ENCODE measurements at places on chromosomes 3 and 15.

- DNase-seq, result peak; percentile 14
These were observed 3.6 kb downstream of the LSAMP start for GRCh38 chr3:116441652-116442051.

DNA sequence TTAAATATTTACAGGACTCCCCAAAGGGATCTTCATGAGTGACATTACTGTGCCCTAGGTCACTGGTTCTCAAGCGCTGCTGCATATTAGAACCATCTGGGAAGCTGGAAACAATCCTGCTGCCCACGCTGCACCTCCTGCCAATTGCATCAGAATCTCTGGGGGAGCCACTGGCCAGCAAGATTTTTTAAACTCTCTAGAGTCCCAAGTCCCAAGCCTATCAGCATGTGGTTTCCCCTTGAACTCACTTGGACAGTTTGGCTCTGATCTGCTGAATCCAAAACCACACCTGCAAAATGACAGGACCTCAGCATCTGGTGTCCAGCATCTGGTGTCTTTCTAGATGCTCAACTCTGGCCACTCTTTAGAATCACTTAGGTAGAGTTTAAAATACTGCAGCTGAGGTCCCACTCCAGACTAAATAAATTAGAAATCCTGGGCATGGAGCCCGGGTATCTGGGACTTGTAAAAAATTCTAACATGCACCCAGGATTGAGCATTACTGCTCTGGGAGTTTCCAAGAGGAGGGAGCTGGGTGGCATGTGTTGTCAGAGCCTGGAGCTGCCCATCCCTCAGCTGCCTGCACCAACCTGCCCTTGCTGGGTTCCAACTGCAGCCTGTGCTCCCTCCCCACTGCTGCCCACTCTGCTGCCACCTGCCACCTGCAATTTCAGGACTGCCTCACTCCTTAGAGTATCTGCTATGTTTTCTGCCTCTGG lies 311.3 kb downstream of the SLC9A9 start:
- DNase-seq, result no peak

GRCh38 chr15:68430471-68431036 lies 1.4 kb downstream of the ITGA11 start:
- DNase-seq, result no peak

DNA sequence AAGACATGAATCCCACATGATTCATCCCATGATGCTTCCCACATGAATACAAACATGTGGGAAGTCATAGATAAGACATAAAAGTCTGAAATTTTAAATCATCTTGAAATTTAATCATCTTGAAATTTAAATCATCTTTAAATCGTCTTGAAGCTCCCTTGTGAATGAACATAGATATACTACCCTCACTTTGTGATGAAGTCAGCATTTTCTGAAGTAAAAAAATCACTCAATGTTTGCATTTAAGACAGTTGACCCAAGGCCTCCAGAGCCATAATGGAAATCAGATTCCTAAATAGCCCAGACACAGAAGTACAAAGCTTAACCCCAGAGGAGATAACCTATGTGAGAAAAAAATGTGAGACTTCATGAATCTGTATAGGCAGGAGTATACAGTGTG lies 279.4 kb downstream of the ZBBX start:
- no peak for DNase-seq

GRCh38 chr3:109882144-109882543 lies 544.8 kb upstream of the DPPA4 start:
- no peak for DNase-seq

DNA sequence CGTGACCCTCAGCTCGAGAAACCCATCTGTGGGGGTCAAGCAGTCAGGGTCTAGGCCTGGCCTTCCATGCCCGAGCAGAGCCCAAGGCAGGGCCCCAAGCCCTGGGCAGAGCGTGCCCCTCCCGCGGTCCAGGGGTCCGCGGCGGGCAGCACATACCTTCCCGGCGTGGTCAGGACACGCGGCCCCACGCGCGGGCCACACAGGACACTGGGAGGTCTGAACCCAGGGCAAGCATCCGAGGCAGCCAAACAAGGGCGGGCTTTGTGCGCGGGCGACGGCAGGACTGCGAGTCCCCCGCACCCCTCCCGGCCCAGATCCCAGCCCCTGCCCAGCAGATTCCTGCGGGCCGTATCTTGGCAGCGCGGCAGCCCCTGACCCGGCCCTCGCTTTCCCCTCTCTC lies 61.6 kb upstream of the ACAN start:
- DNase-seq, result no peak

GRCh38 chr3:36461597-36461996 lies 81.3 kb downstream of the STAC start:
- no peak for DNase-seq

- no peak for DNase-seq
These were observed 128.3 kb downstream of the SMAD6 start for GRCh38 chr15:66830358-66830757.

DNA sequence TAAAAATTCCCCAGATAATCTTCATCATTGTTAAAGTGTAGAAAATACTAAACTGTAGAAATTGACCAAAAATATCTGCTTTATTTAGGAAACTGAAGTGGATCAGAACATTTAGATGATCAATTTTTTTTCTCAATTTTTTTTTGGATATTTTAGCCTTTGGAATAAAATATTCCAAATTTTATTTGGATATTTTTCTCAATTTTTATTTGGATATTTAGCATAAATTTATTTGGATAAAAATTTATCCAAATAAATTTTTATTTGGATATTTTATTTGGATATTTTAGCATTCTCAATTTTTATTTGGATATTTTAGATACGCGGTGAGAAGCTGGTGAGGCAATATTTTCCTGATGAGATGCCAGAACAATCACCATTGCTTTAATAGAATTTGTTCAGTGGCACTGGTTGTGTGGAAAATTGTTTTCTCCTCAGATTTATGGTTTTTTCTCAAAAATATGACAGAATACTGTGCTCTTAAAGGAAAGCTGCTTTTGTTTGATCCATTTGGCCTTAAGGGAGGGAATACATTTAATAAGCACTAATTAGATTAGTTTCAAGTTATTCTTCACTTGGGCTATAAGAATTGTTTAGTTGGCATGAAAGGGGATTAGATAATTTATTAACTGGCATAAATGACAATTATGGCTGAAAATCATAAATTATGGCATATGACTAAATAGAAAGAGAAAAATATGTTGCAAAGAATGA lies 470.1 kb downstream of the MFSD1 start:
- DNase-seq, result no peak

GRCh38 chr15:58962662-58963565 lies 24.5 kb upstream of the RNF111 start:
- DNase-seq, result no peak

DNA sequence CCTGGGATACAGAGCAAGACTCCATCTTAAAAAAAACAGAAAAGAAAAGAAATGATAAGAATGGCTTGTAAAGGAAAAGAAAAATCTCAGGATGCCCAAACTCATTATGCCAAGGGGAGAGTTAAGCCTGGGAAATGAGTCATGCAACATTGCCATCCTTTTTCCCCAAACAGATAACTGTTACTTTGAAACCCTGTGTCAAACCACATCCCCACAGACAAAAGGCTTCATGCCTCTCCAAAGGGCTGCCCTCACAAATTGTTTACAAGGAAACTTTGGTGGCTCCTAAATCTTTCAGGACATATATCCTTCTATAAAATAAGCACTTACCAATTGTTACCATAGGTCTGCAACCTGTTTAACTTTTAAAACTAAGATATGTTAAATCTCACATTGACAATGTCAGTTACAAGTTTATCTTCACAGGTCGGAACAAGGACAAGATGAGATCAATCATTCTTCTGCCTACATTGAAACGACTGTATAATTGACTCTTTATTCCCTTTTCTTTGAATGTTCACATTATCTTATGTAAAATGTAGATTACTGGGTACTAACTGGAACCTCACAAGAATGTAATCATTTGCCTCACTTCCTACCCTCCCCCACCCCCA lies 18.6 kb upstream of the SENP7 start:
- no peak for DNase-seq

DNA sequence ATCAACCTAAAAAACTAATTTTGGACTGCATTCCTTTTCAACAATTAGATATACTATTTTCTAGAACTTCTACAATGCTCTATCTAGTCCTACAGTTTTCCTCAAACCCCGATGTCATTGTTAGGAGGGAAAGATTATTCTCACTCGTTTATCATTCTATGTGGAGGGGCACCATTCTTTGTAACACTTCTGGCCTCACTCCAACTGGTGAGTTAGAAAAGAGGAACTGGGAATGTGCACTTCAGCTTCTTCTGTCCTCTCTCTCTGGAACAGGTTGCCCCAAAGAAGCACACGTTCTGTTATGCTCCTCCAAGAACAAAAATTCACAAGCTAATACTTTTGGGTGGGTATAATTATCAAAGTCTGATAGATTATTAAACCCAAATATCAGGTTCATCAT lies 137.9 kb downstream of the UACA start:
- DNase-seq, result no peak

DNA sequence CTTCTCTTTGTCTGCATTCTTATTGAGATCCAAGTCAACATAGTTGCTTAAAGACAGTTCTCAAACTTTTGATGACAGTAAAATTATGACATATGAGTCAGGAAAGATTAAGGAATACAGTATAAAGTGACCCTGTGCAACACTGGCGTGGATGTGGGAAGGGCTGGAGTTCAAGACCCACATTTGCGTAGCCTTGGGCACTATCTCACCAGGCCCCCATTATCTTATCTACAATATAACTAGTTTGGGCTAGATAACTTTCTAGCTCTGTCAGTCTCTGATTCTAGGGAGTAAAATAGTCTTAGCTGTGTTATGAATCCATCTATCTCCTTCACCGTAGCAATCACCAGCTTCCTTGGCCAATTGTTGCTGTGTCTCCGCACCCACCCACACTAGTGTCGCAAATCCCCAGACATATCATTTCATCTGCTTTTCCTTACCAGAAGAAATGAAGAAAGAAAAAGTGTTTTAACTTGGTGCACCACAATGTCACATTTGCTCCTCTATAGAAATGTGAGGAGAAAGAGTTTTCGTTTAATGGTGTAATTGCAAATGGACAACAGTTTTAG lies 14.9 kb upstream of the TM4SF4 start:
- DNase-seq, result no peak

DNA sequence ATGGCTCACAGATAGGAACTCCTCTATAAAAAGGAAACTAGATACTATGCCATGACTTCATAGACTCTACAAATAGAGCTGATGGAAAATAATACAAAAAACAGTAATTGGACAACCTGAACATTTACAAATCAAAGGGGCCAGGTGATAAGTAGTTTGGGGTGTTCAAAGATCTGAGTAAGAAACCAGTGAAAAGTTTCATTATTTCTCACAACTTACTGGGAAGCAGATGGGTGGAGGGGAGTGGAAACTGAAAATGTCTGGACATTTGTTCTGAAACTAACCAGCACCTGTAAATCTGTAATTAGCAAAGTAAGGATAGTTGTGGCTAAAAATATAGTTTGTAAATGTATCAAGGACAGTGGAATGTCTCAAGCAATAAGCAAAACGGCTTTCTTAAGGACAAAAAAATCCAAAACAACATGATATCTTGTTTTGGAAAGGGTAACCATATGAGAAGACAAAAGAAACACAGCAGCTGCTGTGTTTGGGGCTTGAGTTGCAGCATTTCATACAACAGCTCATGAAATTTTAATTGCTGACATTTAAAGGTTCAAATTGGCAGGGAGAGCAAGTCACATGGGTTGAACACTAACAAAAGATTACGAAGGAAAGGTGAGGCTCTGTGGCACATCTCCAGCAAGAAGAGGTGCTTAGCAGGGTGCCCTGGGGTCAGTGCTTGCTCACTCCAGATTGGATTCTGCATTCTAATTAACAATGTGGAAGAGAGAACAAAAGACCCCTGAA lies 26.8 kb upstream of the THBS1 start:
- no peak for DNase-seq

DNA sequence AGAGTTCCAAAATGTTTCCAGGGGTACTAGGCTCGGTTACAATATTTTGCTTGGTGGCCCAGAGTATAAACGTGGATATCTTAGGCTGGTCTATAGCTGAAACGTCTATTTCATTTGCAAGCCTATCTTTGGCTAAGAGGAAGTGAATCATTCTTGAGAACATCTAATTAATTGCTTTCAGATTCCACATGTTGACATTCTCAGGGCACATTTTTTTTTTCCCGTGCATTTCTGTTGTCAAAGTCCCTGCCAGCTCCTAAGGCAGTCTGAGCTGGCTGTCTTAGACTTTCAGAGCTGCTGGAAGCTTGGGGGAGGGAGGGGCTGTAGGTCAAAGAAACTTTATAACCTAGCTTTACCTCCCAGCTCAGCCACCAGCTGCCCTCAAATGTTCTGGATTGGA lies 23.2 kb upstream of the LAMP3 start:
- no peak for DNase-seq

DNA sequence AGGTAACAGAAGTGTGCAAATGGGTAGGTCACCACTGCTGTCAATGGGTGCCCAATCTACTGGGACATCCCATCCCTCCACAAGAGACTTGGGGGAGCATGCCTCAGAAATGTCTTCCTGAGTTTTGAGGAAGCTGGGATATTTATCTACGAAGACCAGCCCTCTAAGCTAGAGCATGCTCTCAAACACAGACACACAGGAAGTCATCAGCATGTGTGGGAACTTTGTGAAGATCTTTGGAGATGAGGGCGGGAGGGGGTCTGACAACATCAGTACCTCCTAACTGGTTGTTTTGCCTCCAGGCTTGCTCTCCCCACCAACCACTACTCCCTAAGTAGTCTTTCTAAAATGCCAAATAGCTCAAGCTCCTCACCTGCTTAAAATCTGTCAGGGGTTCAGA lies 3.5 kb upstream of the MEF2A start:
- no peak for DNase-seq

- no peak for DNase-seq
These were observed 283.8 kb downstream of the ZPLD1 start for GRCh38 chr3:102718651-102719050.

- no peak for DNase-seq
These were observed 666.8 kb upstream of the ARPP21 start for GRCh38 chr3:34972481-34972880.

GRCh38 chr15:70267879-70268278 lies 170.2 kb upstream of the TLE3 start:
- no peak for DNase-seq

GRCh38 chr15:39605146-39605545 lies 24.3 kb downstream of the THBS1 start:
- DNase-seq, result no peak

DNA sequence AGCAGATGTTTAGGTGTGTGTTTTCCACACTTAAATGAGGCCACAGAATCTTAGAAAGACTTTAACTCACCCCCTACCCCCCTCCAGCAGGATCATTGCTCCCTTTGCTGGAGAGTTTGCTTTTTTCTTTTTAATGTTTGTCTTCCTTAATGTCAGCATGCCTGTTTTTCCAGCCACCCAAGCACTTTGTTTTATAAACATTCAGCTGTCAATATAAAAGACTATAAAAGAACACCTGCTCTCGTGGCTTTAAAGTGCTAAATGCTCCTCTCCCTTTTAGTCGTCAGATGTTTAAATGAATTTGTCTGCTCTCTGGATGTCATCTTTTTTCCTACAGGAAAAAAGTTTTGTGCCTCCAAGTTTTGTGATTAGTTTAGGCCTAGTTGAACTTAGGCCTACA lies 61.7 kb downstream of the SIDT1 start:
- DNase-seq, result no peak

Measured in putamen (tissue), 1 donor.